Caco-2 (cell line): ENCODE measurements at places on chromosomes 5 and 9.

GRCh38 chr9:97759581-97760288 is 62.6 kb upstream of the XPA start:
- DNase-seq, result peak; percentile 74

DNA sequence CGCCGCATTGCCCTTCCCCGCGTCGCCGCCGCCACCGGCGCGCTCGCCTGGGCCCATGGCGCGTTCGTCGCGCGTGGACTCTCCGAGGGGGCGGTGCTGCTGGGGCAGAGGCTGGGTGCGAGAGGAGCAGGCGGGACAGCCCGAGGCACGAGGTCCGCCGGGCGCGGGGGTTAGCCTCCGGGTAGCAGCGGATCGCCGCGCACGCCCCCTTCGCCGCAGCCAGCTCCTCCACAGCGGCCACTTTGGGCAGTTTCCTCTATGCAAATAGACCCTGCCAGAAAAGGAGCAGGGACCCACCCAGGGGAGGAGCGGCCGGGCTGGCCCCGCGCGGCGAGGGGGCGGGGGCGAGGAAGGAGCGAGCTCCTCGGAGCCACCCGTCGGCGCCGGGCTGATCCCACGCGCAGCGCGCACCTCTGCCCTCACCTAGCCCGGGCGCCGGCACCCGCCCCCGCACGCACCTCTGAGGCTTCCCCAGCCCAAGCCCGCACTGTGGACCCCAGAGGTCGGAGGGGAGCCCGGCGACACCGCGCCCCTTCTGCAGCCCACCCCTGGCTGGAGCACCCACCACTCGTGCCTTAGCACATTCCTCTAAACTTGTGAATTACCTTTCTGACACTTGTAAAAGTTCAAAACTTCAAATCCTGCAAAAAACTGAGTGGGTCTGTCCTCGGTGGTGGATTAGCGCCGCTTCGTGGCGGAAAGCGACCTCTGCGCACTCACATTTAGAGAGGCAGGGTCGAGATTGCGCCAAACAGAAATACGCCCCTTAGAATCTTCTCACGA is at the start of gene COL23A1:
Gene COL23A1 (minus strand): TSS at position 253 of the 783 bp plus-strand sequence.
- DNase-seq, result peak; percentile 60

- DNase-seq, result no peak
These were observed 668 bp downstream of the ETF1 start for GRCh38 chr5:138542180-138542955.

- no peak for DNase-seq
These were observed 199.0 kb upstream of the OTULINL start for GRCh38 chr5:14382640-14383039.

DNA sequence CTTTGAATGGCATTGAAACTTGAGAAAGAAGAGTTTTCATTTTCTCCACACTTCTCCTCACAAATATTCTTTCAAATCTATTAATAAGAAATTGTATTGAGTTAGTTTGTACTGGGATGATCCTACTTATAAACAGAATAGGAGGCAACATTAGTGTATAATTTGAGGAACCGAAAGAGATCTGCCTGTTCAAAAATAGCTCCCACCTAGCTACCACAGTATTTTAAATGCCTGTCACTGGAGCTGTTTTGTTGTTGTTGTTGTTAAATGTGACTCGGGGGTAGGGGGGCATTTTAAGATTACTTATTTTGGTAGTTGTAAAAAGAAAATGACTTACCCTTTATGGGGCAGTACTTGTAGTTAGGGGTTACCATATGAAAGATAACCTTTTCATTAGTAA is 20.1 kb upstream of the HAPLN1 start:
- DNase-seq, result no peak

- peak; percentile 81 for DNase-seq
These were observed 137.2 kb downstream of the C9orf50 start for GRCh38 chr9:129483415-129484351.

GRCh38 chr5:126339215-126339805 is 83.9 kb upstream of the GRAMD2B start:
- peak; percentile 53 for DNase-seq

DNA sequence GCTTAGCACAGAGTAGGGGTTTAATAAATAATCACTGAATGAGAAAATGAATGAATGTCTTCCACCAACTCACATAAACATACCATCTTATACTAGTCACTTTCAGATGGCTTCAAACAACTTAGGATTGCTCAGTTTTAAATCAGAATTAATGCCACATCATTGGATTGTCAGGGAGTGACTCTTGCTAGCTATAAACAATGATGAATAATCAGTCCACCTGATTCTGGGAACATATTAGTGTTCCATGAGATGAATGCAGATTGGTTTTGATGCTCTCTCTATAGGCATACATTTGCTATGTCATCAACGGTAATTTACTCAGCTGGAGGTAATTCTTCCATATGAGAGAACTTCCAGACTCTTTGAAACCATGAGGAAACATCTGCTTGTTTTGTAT is 97.4 kb downstream of the CDH9 start:
- DNase-seq, result no peak

DNA sequence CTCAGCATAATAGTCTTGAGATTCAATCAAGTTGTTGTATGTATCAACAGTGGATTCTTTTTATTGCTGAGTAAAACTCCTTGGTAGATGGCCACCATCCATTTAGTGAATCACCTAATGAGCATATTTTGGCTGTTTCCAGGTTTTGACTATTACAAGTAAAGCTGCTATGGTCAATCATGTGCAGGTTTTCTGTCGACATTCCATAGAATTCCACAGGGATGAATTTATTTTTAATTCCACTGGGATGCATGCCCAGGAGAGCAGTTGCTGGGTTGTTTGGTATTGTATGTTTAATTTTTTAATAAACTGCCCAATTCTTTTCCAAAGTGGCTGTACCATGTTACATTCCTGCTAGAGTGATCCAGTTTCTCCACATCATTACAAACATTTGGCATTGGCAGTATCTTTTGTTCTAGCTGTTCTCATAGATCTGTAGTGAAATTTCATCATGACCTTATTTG is 10.5 kb upstream of the S1PR3 start:
- DNase-seq, result no peak

GRCh38 chr5:10832987-10833386 is 72.0 kb upstream of the DAP start:
- peak; percentile 65 for DNase-seq

GRCh38 chr5:61631438-61631941 is 299.4 kb downstream of the ZSWIM6 start:
- DNase-seq, result no peak

- no peak for DNase-seq
These were observed 204.1 kb downstream of the ARRDC3 start for GRCh38 chr5:91179018-91179417.

DNA sequence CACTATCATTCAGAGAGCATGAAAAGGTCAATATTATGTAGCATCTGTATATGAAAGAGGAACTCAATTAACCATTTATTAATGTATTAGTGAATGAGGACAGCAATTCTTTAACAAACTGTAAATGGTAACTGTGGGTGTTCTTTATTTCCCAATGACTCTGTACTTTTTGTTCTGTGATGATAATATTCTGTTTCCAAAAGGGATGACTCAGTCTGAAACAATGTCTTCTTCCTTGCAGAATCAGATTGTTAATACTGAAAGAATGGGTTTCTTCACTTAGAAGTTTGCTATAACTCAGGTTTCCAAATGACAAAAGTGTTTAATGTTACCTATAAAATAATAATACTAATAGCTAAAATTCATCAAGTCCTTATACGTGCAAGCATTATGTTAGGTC is 1518.7 kb upstream of the WWC1 start:
- no peak for DNase-seq

- peak; percentile 77 for DNase-seq
These were observed 28.7 kb downstream of the CDKN2A start for GRCh38 chr9:21965401-21965951.

GRCh38 chr5:180401229-180401907 is 48.2 kb upstream of the GFPT2 start:
- no peak for DNase-seq

DNA sequence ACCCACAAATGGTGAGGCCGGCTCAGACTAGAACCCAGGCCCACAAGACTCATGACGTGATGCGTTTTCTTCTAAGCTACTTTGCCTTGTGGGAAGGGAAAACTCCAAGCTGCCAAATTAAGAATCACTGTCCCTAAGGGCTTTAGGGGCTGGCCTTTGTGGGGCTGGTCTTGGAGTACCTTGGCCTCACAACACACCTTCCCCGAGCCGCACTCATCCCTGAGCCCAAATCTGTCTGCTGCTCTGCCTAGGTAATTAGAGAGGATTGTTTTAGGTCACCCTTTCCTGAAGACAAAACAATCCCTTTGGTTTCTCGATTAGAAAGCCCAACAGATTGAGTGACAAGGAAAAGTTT is 137.3 kb downstream of the SEMA6A start:
- DNase-seq, result no peak

- no peak for DNase-seq
These were observed 51.4 kb downstream of the COL5A1 start for GRCh38 chr9:134693011-134693410.

DNA sequence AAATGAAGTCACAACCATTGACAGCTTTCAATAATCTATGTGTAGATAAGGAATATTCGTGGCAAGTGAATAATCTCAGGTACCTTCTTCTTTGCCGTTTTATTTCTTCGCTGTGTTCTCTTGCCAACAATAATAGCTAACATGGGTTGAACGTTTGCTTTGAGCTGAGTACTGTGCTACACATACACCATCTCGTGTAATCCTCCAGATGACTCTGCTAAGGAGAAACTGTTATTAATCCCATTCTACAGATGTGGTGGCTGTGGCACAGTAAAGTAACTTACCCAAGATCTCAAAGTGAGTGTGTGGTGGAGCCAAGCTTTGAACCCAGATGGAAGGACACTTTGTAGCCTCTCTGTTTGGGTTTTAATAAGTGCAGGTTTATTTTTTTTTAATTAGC is 179.7 kb downstream of the C9orf152 start:
- DNase-seq, result no peak

GRCh38 chr5:32760091-32760509 is 49.0 kb downstream of the NPR3 start:
- DNase-seq, result no peak

- DNase-seq, result no peak
These were observed 47.3 kb downstream of the S1PR3 start for GRCh38 chr9:89038382-89039103.

DNA sequence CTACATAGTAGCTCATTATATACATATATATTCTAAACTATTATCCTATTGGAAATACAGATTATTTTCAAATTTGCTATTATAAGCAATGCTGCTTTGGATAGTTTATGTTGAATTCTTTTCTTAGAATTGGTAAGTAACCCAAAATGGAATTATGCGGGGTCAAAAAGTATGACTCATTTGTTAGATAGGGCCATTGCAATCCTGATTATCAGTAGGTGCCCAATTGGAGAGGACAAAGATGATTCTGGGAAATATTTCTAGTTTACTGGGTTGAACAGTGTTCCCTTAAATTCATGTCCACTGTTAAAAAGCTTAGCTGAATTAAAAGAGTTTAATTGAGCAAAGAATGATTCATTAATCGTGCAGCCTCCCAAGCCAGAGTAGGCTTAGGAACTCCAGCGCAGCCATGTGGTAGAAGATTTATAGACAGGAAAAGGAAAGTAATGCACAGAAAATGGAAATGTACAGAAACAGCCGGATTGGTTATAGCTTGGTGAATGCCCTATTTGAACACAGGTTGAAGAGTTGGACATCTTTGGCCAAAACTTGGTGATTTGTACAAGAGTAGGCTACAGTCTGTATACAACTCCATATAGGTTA is 81.8 kb downstream of the GDNF start:
- no peak for DNase-seq

DNA sequence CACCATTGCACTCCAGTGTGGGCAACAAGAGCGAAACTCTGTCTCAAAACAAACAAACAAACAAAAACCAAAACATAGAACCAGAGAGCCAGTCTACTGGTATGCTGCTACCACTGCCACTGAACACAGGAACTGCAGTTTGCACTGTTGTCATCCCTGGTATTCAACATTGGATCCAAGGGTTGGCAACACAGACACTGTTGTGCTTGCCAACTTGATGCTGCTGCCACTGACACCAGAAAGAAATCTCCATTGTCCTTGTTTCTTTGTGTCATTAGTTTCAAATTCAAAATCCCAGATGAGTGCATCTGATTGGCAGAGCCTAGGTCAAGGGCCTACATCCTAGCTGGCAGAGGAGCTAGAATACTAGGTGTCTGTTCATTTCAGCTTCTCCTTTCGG is 16.2 kb downstream of the HINT1 start:
- no peak for DNase-seq

- no peak for DNase-seq
These were observed 26.1 kb upstream of the RETREG1 start for GRCh38 chr5:16642867-16643266.

DNA sequence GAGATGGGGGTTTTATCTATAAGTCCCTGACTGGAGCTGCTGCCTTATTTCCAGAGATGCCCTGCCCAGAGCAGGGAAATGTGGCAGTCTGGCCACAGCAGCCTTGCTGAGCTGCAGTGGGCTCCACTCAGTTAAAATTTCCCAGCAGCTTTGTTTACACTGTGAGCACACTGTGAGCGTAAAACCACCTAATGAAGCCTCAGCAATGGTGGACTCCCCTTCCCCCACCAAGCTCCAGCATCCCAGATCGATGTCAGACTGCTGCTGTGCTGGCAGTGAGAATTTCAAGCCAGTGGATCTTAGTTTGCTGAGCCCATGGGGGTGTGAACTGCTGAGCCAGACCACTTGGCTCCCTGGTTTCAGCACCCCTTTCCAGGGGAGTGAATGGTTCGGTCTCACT is 208.7 kb upstream of the RAI14 start:
- no peak for DNase-seq

DNA sequence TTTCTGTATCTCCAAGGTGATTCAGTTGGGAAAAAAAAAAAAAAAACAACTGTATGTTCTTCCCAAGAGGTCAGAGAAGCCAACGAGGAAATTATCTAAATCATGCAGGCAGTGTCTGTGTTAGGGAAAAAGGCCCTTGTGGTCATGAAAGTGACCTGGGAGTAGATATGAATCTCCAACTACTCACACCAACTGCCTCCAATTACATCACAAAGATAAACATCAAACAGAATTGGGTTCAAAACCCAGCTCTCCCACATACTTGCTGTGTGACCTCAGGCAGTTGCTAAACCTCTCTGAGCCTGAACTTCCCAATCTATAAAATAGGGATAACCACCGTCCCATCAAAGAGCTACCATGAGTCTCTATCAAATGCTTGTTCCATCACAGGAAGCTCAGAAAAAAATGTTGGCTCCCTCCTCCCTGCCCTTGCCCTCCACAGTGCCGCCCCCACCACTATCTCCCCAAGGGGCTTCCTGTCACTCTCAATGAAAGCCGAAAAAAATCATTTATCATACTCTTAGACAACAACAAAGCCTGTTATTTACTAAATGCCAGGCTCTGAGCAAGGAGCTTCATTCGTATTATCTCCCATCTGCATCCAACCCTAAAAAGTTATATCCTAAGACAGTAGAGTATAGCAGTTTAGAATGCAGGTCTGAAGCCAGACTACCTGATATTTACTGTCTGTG is 42.9 kb downstream of the CDK5RAP2 start:
- no peak for DNase-seq
